Aortic smooth muscle cell (primary cell): ENCODE measurements at places on chromosomes 13 and 19. TPM values are rescaled to one million over a fixed set of nuclear protein-coding genes. Genes with fewer than 3 reads are reported as not detected.

Gene F2RL3
- total RNA-seq = 0.12 and 0.13 TPM in 2 replicates

Gene ZNF99
- total RNA-seq = not detected in 2 replicates

Gene COX7A1
- 79.4 and 93.1 TPM in 2 replicates for total RNA-seq

Gene LILRB2
- not detected in 2 replicates for total RNA-seq

Gene RPS28
- total RNA-seq = 575 and 694 TPM in 2 replicates

Gene KLK11
- not detected in 2 replicates for total RNA-seq

Gene SLC25A23
- 6.1 and 7.9 TPM in 2 replicates for total RNA-seq

Gene ZNF177
- 1.5 and 1.9 TPM in 2 replicates for total RNA-seq

Gene LHFPL6
- 59.8 and 87.6 TPM in 2 replicates for total RNA-seq

Gene DCT
- under 0.01 TPM in 1 of 2 replicates, not detected in the other for total RNA-seq

Gene CRTC1
- 2.6 and 2.7 TPM in 2 replicates for total RNA-seq

Gene KLK4
- total RNA-seq = not detected in 2 replicates

Gene SPRED3
- total RNA-seq = 6.8 and 6.9 TPM in 2 replicates

Gene RYR1
- under 0.01 TPM in 2 replicates for total RNA-seq

Gene RDH8
- total RNA-seq = not detected in 2 replicates

Gene ZNF560
- total RNA-seq = 0.06 and 0.40 TPM in 2 replicates

Gene CAPS
- 18.1 and 21.3 TPM in 2 replicates for total RNA-seq

Gene NUP62
- 21.2 and 23.6 TPM in 2 replicates for total RNA-seq

Gene MKNK2
- 39.2 and 41.1 TPM in 2 replicates for total RNA-seq

Gene CNFN
- not detected in 2 replicates for total RNA-seq

Gene ERICH6B
- not detected in 2 replicates for total RNA-seq

Gene ACP7
- 0.12 TPM in 1 of 2 replicates, not detected in the other for total RNA-seq

Gene ZNF490
- total RNA-seq = 5.3 and 7.5 TPM in 2 replicates

Gene ZNF878
- total RNA-seq = 0.06 and 0.26 TPM in 2 replicates

Gene ERICH4
- not detected in 2 replicates for total RNA-seq

Gene KASH5
- not detected in 2 replicates for total RNA-seq

Gene GDF15
- total RNA-seq = 41.1 and 66.9 TPM in 2 replicates

Gene GAMT
- total RNA-seq = 34.0 and 36.7 TPM in 2 replicates

Gene GRK1
- total RNA-seq = not detected in 2 replicates

Gene MED4
- total RNA-seq = 25.9 and 31.6 TPM in 2 replicates
